Effector CD4-positive, alpha-beta T cell (primary cell): ENCODE measurements at places on chromosomes 5 and 9.

- no peak for DNase-seq
Observed at GRCh38 chr5:169798438-169798837, 161.4 kb downstream of the DOCK2 start.

- no peak for DNase-seq
Observed at GRCh38 chr5:142184988-142185387, 76.4 kb downstream of the NDFIP1 start.

DNA sequence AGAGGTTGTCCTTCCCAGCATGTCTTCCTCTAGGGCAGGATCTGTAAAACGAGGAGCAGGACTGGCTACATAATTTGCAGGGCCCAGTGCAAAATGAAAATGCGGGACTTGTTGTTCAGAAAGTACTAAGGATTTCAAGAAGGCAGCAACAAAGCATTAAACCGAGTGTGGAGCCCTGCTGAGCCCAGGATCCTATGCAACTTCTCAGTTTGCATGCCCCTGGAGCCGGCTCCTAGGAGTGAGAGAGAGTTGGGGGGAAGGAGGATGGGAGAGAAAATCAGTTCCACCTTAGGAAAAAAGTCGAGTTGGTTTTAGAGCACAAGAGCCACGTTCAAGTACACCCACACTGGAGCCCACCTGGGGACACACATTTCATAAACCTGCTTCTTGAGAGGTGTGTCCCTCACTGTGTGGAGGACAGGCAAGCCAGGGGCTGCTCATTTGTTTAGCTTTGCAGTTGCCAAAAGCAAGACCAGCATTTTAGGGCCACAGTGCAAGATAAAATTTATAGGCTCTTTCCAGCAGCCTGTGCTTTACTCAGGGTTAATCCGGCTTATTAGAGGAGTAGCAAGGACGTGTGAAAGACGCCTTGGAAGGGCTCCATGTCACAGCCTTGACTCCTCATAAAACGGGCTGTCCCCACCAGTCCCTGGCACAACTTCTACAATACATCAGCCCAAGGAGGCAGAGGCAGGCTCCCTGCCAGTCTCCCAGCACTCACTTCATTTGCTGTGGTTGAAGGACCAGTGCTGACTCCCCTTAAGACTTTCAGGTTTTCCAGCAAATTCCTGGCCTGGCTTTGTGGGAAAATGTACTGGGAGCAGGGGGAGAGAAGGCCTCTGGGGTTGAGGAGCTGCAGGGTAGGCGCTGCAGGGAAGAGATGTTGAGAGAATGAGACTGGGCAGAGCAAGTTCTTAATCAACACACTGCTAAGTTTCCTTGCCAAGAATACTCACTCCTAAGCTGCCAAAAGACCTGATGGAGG, 159.7 kb upstream of the SEMA6A start:
- DNase-seq: no peak

- DNase-seq: no peak
Observed at GRCh38 chr9:108568093-108568492, 287.7 kb downstream of the ACTL7B start.

GRCh38 chr9:16132513-16132912, 579.7 kb downstream of the CCDC171 start:
- DNase-seq: no peak

DNA sequence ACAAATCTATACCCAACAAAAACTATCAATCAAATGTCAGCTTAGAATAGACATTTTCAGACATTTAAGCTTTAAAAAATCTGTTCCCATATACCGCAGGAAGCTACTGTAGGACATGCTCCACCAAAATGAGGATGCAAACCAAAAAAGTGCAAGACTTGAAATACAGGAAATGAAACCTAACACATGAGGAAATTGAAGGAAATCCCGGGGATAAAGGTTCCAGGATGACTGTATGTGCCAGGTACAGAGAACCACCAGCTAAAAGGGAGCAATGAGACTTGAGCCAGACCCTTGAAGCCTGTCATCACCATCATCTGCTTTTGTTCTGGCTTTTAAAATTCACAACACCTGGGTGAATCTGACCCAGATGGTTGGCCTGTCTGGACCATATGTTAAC, 21.4 kb downstream of the DIAPH1 start:
- no peak for DNase-seq

GRCh38 chr9:127987103-127987614, 6.4 kb upstream of the EEIG1 start:
- DNase-seq: no peak
